NB4 (cell line): ENCODE measurements at places on chromosomes 6 and 20.

- no peak for DNase-seq
Measured at GRCh38 chr20:7585126-7585679, 355.1 kb downstream of the HAO1 start.

GRCh38 chr6:27066802-27067201, 180.7 kb upstream of the PRSS16 start:
- no peak for DNase-seq

GRCh38 chr6:153150371-153150751, 19.3 kb upstream of the RGS17 start:
- no peak for DNase-seq

GRCh38 chr20:32337937-32338661, 20.0 kb upstream of the ASXL1 start:
- DNase-seq, result peak; percentile 83

GRCh38 chr20:32113591-32114260, 4.2 kb downstream of the TM9SF4 start:
- peak; percentile 43 for DNase-seq

GRCh38 chr6:125700581-125701353, 48.7 kb upstream of the HEY2 start:
- DNase-seq, result no peak

- DNase-seq, result no peak
Measured at GRCh38 chr6:167045828-167046580, 46.8 kb downstream of the CEP43 start.

GRCh38 chr6:170545405-170545804, 7.7 kb downstream of the PSMB1 start:
- no peak for DNase-seq

DNA sequence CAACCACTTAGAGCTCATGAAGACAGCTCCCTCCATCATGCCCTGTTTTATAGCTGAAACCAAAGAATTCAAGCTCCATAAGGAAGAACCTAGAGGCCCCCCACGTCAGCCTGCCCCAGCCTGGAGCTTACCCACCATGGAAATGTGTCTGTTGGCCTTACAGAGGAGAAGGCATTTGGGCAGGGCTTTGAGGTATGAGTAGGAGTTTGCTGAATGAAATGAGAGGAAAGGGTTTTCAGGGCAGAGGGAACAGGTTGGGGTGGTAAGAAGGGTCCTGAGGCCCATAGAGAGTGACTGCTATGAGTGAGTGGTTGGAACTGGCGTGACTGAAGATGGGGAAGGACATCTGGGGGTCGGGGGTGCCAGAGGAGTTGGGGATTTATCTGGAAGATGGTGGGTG, 12.7 kb upstream of the GATA5 start:
- DNase-seq, result no peak

GRCh38 chr6:127457456-127458064, 1.6 kb downstream of the KIAA0408 start:
- peak; percentile 96 for DNase-seq

DNA sequence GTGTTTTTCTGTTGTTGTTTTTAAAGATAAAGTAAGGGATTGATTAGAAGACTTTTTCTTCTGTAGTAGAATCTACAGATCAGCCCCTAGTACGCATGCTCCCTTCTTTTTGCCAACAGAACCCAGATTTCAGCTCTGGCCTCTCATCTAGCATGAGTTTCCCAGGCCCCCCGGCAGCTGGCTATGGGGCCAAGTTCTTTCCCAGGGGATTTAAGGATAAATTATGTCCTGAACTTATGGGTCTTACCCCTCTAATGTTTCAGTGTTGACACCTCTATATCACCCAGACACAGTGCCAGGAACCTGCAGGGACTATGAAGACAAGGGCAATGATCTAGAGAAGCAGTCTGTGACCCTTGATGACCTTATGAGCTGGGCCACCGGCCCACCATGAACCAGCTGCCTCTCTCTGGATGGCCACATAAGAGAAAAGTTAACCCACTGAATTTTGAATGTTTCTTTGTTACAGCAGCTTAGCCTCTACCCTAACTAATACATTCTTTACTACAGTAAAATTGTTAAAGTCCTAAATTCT, 150.5 kb downstream of the UNC5CL start:
- DNase-seq, result no peak

DNA sequence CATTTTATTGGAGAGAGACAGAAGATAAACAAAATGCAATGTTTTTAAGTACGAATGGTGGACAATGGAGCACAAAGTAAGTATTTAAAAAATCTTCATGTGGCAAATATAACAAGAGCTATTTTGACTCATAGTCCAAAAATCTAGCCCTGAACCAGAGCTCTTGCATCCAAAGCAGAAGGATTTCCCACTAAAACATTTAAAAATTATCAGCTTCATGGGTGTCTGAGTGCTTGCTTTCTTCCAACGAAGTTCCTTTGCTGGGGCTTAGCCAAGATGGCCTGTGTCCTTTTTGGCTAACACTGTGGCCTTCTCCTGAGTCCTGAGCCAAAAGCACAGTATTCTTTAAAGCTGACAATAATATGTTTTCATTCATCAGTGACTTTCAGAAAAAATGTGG, 161.7 kb downstream of the RIMS1 start:
- no peak for DNase-seq
